Hematopoietic multipotent progenitor cell treated with erythropoietin and hydrocortisone succinate and interleukin-3 and kit ligand, for 4 days (in vitro differentiated cells): ENCODE measurements at places on chromosomes 13 and 19.
A peak's percentile ranks its signal among the peaks of the same experiment; 100 is the strongest.

- DNase-seq: no peak
Observed at GRCh38 chr13:30510091-30510490, 44.4 kb upstream of the HMGB1 start.

GRCh38 chr13:73672492-73672891 is 461.7 kb downstream of the KLF12 start:
- no peak for DNase-seq

DNA sequence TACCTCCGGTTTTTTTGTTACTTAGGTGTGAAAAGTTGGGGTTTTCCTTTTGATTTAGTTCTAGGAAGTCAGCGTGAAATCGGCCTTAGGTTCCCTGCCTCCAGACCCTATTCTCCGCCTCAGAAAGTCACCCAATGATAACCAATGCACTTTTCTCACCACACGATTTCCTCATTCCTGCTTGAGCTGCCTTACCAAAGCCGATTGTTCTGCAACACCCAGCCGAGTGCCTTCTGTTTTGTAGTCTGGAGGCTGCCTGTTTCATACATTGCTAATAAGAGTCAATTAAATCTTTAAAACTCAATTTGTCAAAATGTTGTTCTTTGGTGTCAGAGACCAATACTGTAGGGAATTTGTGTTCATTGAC is 39.7 kb downstream of the GJA3 start:
- peak; percentile 48 for DNase-seq

DNA sequence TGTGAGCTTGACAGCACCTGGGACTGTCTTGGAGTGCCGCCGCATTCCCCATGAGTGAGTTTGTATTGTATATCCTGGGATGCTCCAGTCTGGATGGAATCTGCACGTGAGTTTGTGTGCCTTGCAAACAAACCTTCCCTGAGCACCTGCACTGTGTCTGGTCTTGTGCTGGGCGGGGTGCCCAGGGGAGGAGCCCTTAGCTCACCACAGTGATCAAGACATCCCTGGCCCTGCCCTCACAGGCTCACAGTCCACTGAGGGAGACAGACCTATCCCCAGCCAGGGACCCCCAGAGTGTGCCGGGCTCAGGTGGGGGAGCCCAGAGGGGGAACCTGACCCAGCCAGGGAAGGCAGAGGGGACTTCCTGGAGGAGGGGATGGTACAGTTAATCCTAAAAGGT is 1.7 kb upstream of the BCAM start:
- no peak for DNase-seq

DNA sequence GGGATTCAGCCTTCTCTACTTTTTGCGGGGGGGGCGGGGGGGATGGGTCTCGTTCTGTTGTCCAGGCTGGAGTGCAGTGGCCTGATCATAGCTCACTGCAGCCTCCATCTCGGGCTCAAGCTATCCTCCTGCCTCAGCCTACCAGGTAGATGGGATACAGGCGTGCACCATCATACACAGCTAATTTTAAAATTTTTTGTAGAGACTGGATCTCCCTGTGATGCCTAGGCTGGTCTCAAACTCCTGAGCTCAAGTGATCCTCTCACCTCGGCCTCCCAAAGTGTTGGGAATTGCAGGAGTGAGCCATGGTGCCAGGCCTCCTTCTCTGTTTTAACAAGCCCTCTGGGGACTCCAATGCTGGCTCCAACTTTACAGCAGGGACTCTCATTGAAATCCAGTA is 569 bp upstream of the ZNF792 start:
- no peak for DNase-seq

DNA sequence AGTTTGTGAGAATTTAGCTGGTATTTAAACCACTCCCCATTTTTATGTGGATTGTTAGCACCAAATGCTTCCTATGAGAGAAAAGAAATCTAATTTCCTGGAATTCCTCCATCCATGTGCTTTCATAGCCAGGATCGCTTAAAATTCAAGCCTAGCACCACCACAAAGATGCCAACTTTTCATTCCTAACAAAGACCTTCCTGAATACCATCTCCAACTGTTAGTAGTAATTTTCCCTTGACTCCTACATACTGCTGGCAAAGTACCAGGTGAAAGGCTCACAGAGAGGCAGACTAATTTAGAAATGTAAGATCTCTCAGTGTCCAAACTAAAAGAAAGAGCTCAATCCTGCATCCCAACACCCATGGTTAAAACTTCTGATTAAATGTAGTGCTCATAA is 386.3 kb downstream of the KCTD12 start:
- no peak for DNase-seq

- no peak for DNase-seq
Observed at GRCh38 chr19:6222884-6223283, 56.9 kb downstream of the MLLT1 start.

DNA sequence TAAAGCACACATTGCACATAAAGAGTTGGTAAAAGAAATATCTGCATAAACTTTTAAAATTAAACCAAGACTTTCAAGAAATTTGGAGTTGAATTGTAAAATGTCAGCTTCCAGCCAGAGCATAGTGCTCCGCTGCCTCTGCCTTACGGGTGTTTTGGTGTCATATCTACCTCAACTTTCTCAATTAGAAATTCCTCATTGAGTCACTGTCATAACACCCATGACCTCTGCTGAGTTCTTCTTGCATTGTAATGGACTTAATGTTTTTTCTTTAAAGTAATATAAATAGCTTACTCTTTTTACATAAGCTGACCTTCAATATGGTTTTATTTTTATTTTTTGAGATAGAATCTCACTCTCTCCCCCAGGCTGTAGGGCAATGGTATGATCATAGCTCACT is 551.0 kb upstream of the NBEA start:
- DNase-seq: no peak

- no peak for DNase-seq
Observed at GRCh38 chr13:64849196-64849595, 2380.9 kb downstream of the PCDH9 start.

GRCh38 chr19:28023064-28023463 is 1189.9 kb downstream of the UQCRFS1 start:
- no peak for DNase-seq

GRCh38 chr19:14354445-14354844 is 26.8 kb upstream of the ADGRE5 start:
- no peak for DNase-seq

DNA sequence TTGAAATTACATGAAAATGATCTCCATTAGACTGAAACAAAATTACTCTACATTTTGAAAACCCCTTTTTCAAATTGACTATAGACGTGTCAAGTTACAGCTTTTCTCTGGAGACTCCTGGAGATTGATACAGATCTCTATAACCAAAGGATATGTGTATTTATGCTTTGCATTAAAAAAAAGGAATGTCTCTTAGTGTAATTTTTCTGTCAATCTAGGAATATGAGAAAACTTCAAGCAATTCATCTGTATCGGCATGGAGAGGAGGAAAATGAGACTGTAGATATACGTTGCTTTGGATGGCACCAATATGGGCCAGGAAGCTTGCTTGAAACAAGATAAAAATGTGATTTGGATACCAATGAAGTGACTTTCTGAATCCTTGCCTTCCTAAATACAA is 286.6 kb downstream of the PCDH9 start:
- DNase-seq: no peak

- DNase-seq: no peak
Observed at GRCh38 chr19:32631381-32631780, 43.6 kb downstream of the ANKRD27 start.

- peak; percentile 64 for DNase-seq
Observed at GRCh38 chr19:14632286-14632685, 42.4 kb downstream of the ADGRE3 start.

GRCh38 chr19:3618144-3618810 is 8.3 kb downstream of the CACTIN start:
- peak; percentile 64 for DNase-seq

GRCh38 chr19:5144545-5145179 is 175.7 kb downstream of the KDM4B start:
- DNase-seq: no peak

- DNase-seq: peak; percentile 66
Observed at GRCh38 chr13:77866971-77867370, 51.7 kb downstream of the EDNRB start.

GRCh38 chr13:76300688-76301087 is 585.5 kb downstream of the KCTD12 start:
- DNase-seq: peak; percentile 31

GRCh38 chr13:111968336-111969010 is 98.5 kb upstream of the SOX1 start:
- no peak for DNase-seq

- peak; percentile 47 for DNase-seq
Observed at GRCh38 chr19:18239303-18239702, 13.1 kb upstream of the PDE4C start.

DNA sequence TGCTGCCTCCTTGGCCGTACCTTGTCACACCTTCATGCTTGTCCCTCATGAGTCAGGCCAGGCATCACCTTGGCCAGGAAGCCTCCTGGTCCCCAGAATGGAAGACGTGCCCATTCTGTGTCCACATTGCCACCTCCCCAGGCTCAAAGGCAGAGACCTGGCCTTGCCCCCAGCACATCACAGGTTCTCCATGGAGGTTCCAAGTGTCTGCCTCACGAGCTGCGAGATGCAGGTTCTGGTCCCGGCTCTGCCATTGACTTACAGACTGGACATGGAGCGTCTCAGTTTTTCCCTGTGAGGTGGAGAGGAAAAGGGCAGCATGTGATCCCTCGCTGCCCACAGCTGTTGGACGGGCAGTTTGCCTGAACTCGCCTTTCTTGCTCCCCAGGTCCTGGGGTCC is 9.1 kb upstream of the SLC7A10 start:
- DNase-seq: no peak

GRCh38 chr13:27678306-27679040 is 56.8 kb downstream of the POLR1D start:
- peak; percentile 45 for DNase-seq

DNA sequence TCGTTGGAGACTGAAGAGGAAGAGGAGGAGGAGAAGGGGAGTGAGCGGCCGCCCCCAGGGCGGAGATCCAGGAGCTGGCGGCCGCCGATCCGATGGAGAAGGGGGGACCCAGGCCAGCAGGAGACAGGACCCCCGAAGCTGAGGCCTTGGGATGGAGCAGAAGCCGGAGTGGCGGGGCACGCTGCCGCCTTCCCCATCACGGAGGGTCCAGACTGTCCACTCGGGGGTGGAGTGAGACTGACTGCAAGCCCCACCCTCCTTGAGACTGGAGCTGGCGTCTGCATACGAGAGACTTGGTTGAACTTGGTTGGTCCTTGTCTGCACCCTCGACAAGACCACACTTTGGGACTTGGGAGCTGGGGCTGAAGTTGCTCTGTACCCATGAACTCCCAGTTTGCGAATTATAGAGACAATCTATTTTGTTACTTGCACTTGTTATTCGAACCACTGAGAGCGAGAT is 1.8 kb downstream of the GADD45B start:
- DNase-seq: peak; percentile 32

DNA sequence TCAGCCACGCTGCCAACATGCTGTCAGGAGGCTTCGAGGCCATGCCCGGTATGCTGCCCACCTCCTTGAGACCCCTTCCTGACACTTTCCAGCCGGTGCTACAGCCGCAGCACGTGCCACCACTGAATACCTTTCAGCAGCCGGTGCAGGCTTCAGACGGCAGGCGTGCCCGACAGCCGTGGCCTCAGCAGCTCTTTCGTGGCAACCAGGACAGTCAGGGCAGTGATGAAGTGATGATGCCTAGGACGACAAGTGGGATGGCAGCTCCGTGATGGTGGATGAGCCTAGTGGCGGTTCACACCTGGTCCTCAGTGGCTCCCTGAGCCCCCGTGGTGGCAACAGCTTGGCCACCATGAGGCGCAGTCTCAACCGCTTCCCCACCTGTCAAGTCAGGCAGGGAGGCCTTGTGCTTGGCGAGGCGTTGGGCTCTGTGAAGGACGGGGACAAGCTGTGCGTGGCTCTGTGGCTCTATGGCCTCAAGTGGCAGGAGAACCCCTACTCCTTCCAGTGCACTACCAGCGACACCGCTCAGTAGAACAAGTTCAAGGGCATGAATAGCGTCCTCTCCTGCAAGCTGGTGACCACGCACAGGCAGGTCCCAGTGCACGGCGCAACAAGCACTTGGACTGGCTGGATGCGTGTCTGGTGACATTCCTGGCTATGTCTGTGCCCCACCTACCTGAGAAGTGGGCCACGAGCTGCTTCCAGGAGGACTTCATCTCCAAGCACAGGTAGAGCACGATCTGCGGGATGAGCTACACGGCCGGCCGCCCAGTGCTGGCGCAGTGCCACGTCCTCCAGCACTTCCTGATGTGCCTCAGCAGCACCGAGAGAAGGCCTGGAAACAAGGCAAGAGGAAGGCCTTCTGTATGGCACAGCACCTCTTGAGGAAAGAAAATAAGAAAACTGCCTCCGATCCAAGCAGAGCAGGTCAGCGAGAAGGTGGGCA is 18.2 kb upstream of the ZNF14 start:
- DNase-seq: no peak

- no peak for DNase-seq
Observed at GRCh38 chr13:25143706-25144105, 28.4 kb downstream of the AMER2 start.

DNA sequence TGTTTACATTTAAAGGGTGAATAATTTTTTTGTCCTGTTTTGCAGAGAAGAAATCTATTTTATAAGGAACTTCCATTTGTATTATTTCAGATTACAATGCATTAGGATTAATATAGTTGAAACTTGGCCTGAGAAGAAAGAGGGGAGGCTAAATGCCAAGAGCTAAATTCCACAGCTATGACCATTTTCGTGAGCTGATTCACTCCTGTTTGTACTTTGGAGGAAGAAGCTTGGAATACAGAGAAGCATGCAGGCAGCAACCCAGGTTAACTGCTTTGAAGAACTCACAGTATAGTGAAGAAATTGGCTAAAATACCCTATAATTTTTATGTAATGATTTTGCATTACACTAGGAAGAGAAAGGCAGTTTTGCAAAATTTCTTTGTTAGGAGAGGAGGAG is 309.4 kb upstream of the KLF12 start:
- DNase-seq: no peak
